ENCODE measurements at places on chromosomes 1 and 21. TPM values are rescaled to one million over a fixed set of nuclear protein-coding genes. Genes with fewer than 3 reads are reported as not detected.

GRCh38 chr1:36585569-36586548 lies 103.1 kb upstream of the CSF3R start:
- no peak for DNase-seq

DNA sequence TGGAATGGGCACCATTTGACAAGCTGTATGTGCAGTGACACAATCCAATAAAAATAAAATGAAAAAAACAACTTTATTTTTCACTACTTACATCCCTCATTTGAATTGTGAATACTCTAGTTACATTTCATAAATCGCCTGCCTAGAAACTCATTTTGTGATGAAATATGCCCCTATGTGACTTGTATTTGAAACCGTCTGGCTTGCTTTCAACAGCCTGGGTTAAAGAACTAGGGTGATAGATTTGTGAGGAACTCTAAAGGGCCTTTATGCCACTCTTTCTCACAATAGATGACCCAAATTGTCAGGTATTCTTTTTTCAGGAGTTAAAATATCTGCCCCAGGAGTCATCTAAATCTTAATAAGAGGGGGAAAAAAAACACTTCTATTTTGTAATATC lies 137.9 kb downstream of the DAB1 start:
- DNase-seq: no peak

GRCh38 chr1:32868806-32869455 lies 1.8 kb downstream of the FNDC5 start:
- DNase-seq: no peak

Gene CELA2A
- polyA plus RNA-seq: not detected

Gene S100A12
- 3.8 TPM for polyA plus RNA-seq

All from immature natural killer cell (primary cell).